Endodermal cell (in vitro differentiated cells): ENCODE measurements at places on chromosomes 11 and 22.

- peak; percentile 24 for DNase-seq
Observed at GRCh38 chr11:27642954-27643353, 57.3 kb downstream of the BDNF start.

- DNase-seq: peak; percentile 72
Observed at GRCh38 chr11:130761560-130762220, 154.6 kb downstream of the SNX19 start.

DNA sequence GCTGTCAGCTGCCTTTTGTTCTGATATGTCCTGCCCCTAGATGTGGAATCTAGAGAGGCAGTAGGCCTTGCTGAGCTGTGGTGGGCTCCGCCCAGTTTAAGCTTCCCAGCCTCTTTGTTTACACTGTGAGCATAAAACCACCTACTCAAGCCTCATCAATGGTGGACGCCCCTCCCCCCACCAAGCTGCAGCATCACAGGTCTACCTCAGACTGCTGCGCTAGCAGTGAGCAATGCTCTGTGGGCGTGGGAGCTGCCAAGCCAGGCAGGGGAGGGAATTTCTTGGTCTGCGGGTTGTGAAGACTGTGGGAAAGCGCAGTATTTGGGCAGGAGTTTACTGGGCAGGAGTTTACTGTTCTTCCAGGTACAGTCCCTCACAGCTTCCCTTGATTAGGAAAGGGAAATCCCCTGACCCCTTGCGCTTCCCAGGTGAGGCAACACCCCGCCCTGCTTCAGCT, 98.5 kb downstream of the SMCO4 start:
- peak; percentile 93 for DNase-seq

- no peak for DNase-seq
Observed at GRCh38 chr11:64035576-64035975, at the start of gene FLRT1. FLRT1 (plus strand) TSS chr11:64035931; CDS start chr11:64116268, 80,337 bp downstream.

GRCh38 chr11:38305682-38306081, 1707.6 kb upstream of the RAG2 start:
- no peak for DNase-seq

GRCh38 chr11:38788561-38788960, 2190.5 kb upstream of the RAG2 start:
- DNase-seq: no peak

DNA sequence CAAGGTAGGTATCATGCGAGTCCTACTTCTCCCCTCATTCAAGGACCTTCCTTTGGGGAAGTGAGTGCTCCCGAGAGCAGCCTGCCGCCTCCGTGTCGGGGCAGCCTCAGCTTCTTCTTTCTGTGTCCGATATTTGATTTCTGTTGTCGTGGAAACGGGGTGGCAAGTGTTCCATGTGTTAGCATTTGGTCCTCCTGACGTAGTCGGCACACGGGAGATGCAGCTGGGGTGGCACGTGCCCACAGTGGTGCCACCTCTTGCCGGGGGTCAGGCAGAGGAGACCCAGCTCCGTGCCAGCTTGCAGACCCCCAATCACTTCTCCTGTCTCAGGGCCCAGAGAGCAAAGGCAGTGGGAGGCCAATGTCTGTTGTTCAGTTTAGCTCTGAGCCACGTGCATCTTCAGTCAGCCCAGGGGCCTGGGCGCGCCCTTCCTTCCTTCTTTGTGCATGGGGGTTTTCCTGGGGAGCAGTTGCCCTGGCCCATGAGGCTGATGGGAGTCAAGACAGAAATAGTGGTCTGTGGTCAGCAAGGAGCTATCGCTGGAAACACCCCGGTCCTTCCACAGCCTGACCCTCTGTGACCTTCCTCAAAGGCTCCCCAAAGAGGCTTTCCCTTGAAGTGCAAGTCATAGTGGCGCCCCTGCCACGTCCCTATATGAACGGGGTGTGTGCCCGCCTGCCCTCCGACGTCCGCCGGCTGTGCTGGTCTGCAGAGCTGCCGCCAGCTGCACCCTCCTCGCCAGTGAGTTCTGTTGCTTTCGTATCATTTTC, 44.5 kb downstream of the PARVB start:
- no peak for DNase-seq

GRCh38 chr11:92653454-92653853, 316.0 kb upstream of the MTNR1B start:
- DNase-seq: no peak
